ENCODE measurements at places on chromosomes 13 and 19.

DNA sequence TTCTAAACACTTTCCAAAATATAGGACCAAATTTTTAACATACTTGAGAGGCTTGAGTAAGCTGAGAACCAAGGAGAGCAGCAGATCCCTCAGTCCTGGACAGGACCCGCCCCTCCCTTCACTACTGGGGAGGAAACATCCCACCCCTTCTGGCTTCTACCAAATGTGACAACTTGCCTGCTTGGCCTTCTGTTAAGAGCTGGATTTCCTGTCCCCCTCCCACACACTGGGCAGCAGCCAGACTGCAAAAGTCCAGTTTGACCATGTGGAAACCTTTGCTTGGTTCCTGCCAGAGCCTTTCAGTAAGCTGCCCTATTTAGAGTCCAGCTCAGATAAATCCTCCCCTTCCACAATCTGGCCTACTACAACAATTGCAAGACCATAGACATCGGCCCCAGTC, 84.3 kb downstream of the FGF14 start:
- no peak for DNase-seq

DNA sequence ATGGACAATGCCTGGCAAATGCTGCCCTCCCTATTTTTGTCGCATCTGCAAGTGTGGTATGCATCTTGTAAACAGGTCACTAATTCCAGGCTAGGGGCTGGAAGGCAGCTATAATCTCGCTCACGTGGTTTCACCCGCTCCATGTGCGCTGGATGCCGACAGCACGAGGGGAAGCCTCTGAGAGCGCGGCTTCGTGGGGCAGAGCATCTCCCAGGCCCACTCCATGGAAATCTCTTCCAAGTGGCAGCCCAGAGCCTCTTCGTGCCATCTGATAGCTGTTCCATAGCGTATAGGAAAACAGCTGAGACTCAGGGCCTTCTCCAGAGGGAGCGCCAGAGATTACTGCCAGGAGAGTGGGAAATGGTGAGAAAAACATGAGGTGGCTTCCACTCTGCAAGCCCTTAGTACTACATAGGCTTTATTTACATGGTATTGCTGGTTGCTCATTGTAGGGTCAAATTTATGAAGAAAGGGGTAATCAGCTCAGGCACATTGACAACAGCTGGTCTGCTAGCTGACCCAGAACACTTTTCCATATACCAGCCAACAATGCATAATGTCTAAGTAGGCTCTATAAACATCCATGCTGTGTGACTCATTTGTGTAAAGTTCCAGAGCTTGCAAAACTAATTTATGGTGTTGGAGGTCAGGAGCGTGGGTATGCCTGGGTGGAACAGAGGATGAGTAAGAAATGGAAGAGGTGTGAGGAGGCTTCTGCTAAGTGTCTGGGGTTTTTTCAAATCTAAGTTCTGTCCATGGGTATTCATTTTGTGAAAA, 165.2 kb downstream of the SHISA2 start:
- no peak for DNase-seq

- no peak for DNase-seq
Measured at GRCh38 chr19:44603201-44603945, 10.0 kb upstream of the IGSF23 start.

- no peak for DNase-seq
Measured at GRCh38 chr19:19871932-19872331, 6.2 kb downstream of the ZNF253 start.

DNA sequence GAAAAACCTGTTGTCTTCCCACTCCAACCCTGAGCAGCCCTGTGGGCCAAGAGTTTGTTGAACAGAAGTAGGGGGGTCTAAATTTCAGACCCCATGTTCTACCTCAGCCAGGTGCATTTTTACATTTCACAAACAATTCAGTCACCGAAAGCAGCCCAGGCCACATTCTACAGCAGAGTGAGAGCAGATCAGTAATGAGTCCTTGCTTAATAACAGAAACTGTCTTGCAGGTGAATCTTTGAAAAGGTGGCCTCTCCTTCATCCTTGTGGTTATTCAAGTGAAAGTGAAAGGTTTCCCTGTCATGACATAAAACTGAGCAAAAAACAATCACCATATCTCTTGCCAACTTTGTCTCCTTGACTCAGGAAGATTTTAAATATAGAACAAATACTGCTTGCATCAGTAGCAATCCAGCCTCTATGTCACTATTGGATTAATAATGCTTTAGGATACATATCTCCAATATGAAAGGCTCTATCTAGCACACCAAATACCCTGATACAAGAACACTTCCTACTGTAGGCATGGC, 670.2 kb downstream of the DIAPH3 start:
- no peak for DNase-seq

All from NCI-H2171 treated with DMSO at 0.1 percent for 48 hours (cell line).